ENCODE measurements at places on chromosomes 16 and 17.

DNA sequence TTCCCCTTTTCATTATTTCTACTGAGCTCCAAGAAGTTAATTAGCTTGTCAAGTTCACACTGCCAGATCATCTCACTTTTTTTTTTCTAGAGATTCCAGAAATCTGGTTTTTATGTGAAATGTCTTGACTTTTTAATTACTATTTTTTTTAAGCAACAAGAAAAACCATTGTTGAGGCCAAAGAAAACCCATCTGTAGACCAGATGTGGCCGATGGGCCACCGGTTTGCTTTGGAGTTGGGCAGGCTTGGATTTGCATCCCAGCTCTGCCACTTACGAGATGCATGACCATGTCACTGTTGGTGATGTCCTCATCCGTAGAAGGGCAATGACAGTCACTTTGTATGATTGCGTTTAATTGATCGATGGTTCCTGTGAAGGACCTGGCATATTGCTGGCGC lies 34.2 kb upstream of the MRTFB start:
- no peak for DNase-seq

DNA sequence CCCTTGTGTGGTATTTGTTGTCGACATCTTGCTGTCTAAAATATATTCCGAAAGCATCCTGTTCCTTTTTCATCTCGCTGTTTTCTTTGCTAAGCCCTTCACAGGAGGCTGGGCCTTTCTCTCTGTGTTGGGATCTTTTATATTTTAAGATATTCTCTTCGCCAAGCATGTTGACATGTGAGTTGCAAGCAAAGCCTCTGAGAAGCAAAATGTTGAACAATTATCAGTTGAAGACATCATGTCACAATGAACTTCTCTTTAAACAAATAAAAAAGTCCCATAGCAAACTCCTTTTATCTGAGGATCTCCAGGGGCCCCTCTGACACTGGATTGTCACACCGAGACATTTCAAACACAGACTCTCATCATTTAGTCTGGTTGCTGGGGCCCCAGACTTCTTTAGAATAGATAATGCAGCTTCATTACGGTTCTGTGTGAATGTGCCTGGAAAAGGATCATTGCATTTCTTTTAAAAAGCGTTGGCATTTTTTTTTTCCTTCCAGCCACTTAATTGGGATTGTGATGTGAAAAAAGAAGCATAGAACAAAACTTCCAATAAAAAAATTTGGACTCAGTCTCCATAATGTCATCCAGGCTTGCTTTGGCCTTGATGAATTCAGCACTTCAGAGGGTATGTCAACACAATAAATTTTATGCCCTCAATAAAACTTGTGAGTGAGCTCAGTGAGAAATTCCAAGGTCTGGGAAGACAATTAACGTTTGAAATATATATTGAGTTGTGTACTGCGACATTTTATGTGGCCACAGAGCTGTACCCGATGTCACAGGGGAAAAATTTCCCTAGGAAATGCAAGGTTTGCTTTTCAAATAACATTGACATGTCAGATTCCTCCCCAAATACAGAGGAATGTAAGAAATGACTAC lies 496.8 kb downstream of the XYLT1 start:
- DNase-seq, result no peak

- DNase-seq, result no peak
Observed at GRCh38 chr17:17751489-17752088, 70.3 kb downstream of the RAI1 start.

DNA sequence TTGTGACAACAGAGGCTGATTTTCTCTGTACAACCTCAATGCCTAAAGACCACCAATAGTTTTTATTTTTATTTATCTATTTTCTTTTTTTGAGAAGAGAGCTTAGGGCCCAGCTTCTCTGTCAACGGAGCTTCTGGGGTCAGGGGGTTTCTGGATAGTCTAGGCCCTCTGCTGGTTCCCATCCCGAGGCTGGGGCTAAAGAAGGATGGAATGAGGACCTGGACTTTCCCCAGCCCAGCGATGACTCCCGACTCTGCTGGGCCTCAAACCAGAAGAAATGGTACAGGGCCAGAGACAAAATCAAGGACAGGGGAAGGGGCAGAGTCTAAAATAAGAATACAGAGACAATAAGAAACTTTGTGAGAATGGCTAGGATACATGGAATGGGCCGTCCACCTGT lies 5.7 kb upstream of the TSPOAP1 start:
- no peak for DNase-seq

GRCh38 chr17:82041144-82041814 lies 3.8 kb upstream of the DCXR start:
- no peak for DNase-seq

DNA sequence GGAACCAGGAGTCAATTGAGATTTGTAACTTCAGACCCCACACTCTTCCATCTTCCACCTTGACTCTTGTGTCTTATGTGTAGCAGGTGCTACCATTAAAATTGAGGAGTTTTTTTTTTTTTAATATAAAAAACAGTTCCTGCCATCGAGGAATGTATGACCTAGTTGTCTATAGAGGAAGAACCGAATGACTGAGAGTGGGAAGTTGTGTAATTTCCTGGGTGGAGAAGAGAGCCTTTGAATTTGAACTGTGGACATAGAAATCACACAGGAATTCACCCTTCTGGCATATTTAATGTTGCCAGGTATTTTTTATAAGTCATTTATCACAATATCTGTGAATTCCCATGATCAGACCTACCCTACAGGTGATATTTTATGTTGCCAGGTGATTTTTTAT lies 22.0 kb downstream of the SP2 start:
- no peak for DNase-seq

- no peak for DNase-seq
Observed at GRCh38 chr17:45102856-45103255, 29.5 kb downstream of the PLCD3 start.

DNA sequence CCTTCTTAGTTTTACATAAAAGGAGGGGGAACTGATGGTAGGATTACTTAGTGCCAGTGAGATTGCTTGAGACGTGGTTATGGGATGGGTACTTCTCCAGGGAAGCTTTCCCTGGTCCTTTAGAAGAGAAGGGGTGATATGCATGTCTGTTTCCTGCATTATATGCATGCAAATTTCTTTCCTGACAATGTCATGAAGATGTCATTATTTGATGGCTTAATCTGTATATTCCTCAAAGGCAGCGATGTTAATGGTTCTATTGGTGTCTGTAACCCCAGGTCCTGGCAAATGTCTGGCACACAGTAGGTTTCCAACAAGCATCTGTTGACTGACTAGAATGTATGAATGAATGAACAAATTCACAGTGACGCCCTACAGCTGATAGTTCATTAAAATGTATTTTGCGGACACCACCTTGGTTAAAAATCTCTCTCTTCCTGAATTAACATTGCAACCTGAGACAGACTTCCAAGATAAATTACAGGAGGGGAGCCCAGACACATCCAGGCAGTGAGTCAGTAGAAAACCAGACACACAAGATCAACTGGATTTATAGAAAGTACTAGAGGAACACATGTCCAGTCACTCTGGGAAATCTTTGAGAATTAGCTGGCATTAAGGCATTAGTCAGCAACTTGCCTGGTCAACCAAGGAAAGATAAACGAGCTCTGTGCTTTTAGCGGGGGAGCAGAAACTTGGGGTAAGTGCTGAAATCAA lies 293.4 kb downstream of the XYLT1 start:
- DNase-seq, result no peak

- DNase-seq, result no peak
Observed at GRCh38 chr16:76583466-76583865, 306.3 kb downstream of the CNTNAP4 start.

GRCh38 chr17:80724775-80725266 lies 180.2 kb downstream of the RPTOR start:
- no peak for DNase-seq

- no peak for DNase-seq
Observed at GRCh38 chr17:72150632-72151460, 30.0 kb downstream of the SOX9 start.

- no peak for DNase-seq
Observed at GRCh38 chr16:21302454-21302853, 24.4 kb upstream of the CRYM start.

- DNase-seq, result no peak
Observed at GRCh38 chr17:68953340-68953997, 1.7 kb downstream of the ABCA8 start.

DNA sequence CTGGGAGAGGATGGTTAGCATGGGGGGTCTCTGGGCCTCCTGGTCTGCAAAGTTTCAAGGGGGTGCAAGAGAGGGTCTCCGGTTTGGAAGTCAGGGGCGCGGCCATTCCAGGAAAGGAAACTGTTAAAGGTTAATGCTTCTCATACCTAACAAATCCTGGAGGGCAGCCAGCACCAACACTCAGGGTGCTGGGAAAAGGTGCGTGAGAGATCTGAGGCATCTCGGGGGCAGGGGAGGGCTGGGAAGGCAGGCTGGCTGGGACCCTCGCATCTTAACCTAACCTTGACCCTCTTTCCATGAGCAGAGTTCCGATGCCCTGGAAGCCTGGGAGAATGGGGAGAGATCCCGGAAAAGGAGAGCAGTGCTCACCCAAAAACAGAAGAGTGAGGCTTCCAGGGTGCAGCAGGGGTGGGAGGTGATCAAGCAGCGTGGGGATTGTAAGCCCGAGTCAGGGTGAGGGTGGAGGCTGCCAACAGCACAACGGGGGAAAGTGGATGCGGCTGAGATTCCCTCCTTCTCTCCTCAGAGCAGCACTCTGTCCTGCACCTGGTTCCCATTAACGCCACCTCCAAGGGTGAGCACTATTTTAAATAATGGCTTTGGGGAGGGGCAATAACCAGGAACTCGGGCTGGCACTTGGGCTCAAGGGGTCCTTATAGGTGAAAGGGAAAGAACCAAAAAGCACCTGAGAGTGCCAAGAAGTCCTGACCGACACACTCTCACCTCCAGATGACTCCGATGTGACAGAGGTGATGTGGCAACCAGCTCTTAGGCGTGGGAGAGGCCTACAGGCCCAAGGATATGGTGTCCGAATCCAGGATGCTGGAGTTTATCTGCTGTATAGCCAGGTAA lies 996 bp downstream of the TNFSF13 start:
- no peak for DNase-seq

- DNase-seq, result no peak
Observed at GRCh38 chr17:61160789-61161445, 238.7 kb upstream of the TBX2 start.

DNA sequence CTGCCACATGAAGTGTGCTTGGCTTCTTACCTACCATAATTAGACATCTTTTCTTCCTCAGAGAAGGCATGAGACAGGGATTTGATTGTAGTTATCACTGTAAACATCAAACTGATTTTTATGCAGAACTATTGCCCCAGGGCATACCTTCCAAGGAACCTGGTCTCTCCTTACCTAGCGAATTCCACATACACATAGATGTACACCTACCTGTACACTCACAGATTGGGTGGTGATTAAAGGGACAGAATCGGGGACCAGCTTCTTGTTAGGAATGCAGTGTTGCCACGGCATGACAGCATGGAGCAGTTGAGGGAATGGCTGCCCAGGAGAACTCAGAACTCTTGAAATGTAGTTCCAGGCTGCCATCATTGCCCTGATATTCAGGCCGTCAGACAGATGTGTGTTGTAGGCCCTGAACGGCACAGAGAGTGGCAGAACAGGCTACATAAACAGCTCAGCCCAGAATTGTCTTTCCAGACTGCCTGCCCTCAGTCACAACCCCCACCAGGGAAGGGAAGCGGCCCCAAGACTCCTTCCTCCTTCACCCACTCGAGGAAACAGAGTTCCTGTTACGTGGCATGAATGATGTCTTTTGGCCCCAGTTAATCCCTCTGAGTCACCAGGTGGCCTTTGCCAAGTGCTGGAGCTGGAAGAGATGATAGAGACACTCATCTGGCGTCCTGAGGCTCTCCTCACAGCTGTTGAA lies 17.8 kb upstream of the NAGLU start:
- no peak for DNase-seq

DNA sequence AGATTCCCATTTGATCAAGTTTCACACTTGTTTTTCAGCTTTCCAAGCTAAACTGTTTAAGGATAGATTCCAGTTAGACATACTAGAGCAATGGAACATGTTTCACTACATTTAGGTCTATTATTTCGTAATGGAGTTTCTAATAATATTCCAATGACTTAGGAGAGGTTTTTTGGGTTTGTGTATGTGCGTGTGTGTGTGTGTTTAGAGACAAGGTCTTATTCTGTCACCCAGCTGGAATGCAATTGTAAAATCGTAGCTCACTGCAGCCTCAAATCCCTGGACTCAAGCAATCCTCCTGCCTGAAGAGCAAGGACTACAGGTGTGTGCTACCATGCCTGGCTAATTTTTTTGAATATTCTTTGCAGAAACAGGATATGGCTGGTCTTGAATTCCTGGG lies 426.3 kb downstream of the ZFHX3 start:
- DNase-seq, result no peak

DNA sequence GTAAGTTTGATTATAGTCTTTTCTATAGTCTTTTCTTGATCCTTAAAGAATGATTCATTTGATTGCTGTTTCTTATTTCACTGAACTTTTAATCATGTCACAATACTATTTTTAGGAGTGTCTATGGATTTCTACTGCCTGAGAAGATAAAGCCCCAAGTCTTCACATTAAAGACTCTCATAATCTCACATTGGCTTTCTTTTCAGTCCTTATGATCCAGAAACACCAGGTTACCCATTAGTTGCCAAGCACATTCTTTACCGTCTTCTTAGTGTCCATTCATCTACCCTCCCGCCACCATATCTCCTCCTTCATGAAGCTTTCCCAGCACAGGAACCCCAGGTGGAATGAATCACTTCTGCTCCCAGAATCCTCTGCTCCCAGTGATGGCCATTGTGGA lies 49.5 kb upstream of the MYOCD start:
- no peak for DNase-seq

DNA sequence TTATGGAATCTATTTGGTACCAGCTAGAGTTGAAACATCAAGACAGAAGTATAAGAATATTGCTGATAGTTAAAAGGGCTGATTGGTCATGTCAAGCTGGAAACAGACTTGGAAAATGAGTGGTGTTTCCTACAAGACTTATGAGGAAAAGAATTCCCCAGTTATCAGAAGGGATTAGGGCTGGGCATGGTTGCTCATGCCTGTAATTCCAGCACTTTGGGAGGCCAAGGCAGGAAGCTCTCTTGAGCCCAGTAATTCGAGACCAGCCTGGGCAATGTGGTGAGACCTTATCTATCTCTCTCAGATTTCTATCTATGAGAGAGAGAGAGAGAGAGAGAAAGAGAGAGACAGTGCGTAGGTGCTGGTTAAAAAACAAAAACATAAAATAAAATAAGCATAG lies 139.5 kb upstream of the PMFBP1 start:
- DNase-seq, result no peak

DNA sequence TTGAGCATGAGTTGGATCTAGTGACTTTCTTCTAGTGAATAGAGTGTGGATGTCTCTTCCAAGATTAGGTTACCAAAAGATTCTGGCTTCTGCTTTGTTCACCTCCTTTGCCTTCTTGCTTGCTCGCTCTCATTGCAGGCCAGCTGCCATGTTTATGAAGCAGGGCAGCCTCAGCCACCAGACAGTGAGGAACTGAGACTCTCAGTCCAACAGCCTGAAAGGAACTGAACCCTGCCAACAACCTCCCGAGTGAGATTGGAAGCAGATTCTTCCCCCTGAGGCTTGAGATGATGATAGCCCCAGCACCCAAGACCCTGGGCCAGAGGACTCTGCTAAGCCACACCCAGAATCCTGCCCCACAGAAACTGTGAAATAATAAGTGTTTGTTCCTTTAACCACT lies 48.4 kb downstream of the NOG start:
- DNase-seq, result no peak

GRCh38 chr17:61470530-61471136 lies 18.4 kb downstream of the TBX4 start:
- DNase-seq, result no peak

All from GM10248 (cell line).